ENCODE measurements at places on chromosomes 13 and 19. TPM values are rescaled to one million over a fixed set of nuclear protein-coding genes. Genes with fewer than 3 reads are reported as not detected.

MUC16 gene
- total RNA-seq: not detected

DNAAF3 gene
- not detected for total RNA-seq

ZNF554 gene
- total RNA-seq: 4.3 TPM

IFNL3 gene
- total RNA-seq: not detected

CLASRP gene
- total RNA-seq: 185 TPM

C1QTNF9 gene
- total RNA-seq: not detected

ELSPBP1 gene
- total RNA-seq: not detected

KBTBD6 gene
- 7.7 TPM for total RNA-seq

ZNF558 gene
- 44.9 TPM for total RNA-seq
